ENCODE measurements at places on chromosomes 7 and 10. TPM values are rescaled to one million over a fixed set of nuclear protein-coding genes. Genes with fewer than 3 reads are reported as not detected.

- no peak for DNase-seq
Observed at GRCh38 chr10:26503911-26504310, 65.8 kb downstream of the APBB1IP start.

Gene KCNH2
- 3.6 TPM for total RNA-seq

DNA sequence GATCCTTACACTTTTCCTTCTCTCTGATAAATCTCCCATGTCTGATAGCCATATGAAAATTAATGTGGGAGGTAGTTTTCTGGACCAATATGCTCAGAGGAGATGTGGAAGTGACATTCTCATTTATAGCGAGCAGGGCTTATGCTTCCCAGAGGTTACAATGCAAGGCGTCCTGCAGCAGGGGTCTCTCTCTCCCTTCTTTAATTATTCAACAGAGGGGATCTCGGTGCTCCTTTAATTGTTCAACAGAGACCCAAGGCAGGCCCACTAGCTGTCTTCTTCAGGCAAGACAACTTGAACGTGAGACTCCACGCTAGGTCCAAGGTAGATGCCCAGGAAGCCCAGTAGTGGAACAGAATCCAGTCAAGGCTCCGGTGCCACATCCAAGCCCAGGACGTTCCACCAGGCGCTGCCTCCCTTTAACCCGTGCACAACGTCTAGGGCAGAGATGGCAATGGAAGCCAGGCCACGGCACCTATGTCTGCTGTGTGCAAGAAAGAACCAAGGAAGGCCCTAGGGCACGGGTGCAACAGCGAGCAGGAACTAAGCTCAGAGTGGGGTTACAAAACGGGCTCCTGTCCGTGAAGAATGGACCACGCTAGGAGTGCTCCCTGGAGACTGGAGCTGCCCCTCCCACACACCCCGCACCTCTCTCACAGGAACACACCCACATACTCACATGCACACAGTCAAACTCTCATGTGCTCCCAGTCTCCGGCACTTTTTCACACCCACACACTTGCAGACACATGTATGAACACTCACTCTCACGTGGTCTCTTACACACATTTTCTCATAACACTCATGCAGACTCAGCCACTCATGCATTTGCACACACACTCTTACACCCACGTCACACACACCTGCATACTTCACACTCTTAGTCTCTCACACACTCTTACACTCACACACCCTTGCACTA lies 230.4 kb downstream of the TNS3 start:
- peak; percentile 58 for DNase-seq

- no peak for DNase-seq
Observed at GRCh38 chr7:23067271-23067670, 38.3 kb upstream of the KLHL7 start.

DNA sequence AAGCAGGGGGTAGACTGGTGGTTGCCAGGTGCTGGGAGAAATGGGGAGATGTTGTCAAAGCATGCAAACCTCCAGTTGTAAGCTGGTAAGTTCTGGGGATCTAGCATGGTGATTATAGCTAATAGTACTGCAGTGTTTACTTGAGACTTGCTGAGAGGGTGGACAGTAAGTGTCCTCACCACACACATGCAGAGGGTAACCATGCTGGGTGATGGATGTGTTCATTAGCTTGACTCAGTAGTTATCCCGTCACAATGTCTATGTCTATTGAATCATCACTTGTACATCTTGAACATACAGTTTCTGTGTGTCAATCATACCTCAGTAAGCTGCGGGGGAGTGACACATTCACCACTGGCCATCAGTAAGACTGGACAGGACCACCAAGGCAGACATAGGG lies 42.1 kb downstream of the GSDME start:
- DNase-seq: no peak

GRCh38 chr10:125190946-125191345 lies 30.6 kb upstream of the CTBP2 start:
- DNase-seq: no peak

DNA sequence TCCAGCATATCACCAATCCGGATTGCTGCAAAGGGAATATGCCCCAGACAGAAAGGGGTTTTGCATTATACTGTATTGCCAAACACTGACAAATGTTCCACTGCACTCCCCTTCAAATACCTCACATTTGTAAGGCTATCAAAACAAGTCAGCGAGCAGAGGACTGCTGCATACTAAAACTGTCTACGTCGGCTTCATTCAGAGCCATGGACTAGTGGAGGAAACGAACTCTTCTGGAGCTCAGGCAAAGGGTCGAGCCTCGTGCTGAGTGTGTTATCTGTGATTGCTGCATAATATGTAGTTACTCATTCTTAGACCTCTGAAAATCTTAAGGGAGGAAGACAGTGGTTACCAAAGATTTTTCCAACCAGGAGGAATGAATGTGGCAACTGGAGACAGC lies 200.2 kb downstream of the DYNC1I1 start:
- DNase-seq: no peak
